ENCODE measurements at places on chromosomes 4 and X.

GRCh38 chrX:38126179-38126578 lies 94.5 kb downstream of the SRPX start:
- no peak for DNase-seq

DNA sequence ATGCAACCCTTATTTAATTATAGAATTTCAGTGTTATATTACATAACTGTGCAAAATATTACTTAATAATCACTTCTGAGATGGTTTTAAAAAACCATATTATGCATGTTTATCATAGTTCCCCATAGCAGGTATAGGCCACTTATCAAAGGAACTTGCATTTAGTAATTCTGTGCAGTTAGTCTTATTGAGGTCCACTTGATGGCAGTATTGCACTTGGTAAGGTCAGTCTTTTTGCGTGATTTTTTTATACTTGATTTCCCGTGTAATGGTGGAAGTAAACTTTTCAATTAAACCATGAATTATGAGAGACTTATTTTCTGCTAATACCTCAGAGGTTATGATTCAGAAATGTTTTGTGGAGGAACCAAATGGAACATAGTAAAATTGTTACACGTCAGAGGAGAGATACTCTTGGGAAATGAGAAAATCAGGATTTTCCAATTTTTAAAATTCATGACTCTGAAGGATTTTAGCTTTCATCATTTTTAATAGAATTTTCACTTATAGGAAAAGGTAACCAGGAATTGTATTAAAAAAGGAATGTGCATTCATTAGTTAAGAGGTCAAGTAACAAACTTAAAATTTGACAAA lies 230.0 kb downstream of the CCSER1 start:
- DNase-seq: no peak

DNA sequence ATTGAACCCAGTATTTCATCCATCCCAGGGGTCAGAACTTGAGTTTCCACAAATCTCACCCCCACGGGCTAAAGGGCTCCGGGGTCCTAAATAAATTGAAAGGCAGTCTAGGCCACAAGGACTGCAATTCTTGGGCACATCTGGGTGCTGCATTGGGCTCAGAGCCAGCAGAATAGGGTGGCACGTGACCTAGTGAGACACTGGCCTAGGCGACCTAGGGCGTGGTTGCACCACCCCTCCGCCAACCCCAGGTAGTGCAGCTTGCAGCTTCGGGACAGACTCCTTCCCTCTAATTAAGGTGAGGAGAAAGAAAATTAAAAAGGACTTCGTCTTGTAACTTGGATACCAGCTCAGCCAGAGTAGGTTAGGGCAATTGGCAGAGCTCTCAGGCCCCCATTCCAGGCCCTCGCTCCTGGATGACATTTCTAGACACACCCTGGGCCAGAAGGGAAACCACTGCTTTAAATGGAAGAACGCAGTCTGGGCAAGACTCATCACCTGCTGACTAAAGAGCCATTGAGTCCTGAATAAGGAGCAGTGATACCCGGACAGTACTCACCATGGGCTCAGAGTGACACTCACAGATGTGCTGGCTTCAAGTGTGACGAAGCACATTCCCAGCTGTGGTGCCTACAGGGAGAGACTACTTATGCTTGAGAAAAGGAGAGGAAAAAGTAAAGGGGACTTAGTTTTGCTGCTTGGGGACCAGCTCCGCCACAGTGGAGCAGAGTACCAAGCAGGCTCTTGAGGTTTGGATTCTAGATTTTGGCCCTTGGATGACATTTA lies 735.4 kb downstream of the FSTL5 start:
- no peak for DNase-seq

DNA sequence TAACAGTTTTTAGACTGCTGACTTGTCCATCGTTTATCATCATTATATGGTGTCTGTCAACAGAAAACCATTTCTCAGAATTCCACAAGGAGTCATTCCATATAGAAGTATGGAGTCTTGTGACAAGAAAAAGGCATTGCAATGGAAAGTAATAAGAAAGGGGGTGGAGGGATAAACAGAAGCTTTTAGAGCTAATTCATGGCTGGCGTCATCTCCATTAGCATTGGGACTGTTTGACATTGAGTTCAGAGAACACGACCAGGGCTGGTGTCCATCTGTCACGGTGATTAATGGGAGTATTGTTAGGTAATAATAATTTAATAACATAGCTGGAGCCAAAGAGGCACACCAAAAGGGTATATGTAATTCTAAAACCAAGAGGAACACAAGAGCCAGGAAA lies 101.9 kb upstream of the SFRP2 start:
- DNase-seq: no peak

GRCh38 chrX:129006491-129006890 lies 516.8 kb downstream of the SMARCA1 start:
- no peak for DNase-seq

DNA sequence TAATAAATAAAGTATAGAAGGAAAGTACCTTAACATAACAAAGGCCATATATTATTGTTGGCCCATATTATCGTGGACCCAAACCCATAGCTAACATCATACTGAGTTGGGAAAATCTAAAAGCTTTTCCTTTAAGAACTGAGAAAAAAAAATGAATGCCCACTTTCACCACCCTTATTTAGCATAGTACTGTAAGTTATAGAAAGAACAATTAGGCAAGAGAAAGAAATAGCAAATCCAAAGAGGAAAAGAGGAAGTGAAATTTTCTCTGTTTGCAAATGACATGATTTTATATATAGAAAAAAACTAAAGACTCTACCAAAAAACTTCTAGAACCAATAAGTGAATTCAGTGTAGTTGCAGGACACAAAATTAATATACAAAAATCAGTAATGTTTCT lies 1854.6 kb downstream of the PCDH7 start:
- DNase-seq: no peak

GRCh38 chrX:828411-828959 lies 197.9 kb downstream of the SHOX start:
- no peak for DNase-seq

DNA sequence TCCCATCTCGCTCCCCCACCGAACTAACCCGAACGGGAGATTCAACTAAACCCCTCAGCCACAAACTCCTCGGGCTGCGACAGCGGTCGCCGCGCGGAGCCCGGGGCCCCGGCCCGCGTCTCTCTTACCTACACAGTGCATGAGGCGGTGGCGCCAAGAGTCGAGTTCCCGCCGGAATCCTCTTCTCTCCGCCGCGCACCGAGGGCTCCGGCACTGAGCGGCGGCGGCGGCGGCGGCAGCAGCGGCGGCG lies 160 bp downstream of the LCORL start:
- no peak for DNase-seq

DNA sequence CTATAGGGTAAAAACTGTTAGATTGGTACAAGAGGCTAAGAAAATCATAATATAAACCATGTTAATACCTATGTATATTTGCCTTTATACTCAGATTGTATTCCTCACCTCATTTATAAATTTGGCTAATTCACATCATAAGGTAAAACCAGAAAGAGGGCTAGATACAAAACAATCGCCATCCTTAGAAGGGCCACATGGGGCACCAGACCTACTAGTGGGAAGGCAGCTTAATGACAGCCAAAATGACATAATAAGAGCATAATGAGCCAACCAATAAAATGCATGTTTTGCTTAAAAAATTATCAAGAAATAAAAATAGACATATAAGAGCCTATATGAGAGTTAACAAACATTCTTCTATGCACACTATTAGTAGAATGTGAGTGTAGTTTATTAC lies 107.3 kb upstream of the PRDX4 start:
- DNase-seq: peak; percentile 49

DNA sequence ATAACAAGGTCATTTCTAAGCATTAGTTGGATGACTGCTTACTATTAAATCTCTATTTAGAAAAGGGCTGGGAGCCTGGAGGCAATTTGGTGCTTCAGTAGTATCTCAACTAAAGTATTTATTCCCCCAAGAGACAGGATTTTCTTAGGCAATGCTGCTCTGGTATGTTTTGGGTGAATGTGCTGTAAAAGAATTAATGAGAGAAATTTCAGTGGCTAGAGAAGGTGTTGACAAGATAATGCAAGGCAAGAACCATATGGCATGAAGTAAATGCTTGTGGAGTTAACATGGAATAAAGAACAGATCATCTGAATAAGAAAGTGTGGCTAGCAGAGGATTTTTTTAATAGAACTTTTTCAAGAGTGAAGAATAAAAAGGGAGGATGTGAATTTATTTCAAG lies 3.9 kb downstream of the CYP2U1 start:
- DNase-seq: no peak

DNA sequence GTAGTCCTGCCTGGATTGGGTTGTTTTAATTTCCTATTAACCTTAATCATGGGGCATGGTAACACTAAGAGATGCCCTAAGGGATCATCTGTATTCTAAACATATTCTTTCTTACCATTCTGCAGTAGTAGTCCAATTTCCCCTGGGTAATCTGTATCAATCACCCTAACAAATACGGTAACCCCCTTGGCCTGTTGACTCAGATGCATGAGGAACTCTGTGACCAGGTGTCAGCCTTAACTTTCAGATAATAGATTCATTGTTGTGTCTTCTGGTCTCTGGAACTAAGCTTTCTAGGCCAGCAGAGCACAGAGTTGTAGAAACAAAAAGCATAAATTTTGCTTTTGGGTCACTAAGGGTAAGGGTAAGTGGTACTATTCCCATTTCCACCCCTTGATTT lies 13.1 kb upstream of the BANK1 start:
- no peak for DNase-seq

GRCh38 chrX:153878969-153879653 lies 6.9 kb downstream of the L1CAM start:
- DNase-seq: peak; percentile 93

- no peak for DNase-seq
Measured at GRCh38 chrX:139802048-139802447, 94.1 kb upstream of the MCF2 start.

DNA sequence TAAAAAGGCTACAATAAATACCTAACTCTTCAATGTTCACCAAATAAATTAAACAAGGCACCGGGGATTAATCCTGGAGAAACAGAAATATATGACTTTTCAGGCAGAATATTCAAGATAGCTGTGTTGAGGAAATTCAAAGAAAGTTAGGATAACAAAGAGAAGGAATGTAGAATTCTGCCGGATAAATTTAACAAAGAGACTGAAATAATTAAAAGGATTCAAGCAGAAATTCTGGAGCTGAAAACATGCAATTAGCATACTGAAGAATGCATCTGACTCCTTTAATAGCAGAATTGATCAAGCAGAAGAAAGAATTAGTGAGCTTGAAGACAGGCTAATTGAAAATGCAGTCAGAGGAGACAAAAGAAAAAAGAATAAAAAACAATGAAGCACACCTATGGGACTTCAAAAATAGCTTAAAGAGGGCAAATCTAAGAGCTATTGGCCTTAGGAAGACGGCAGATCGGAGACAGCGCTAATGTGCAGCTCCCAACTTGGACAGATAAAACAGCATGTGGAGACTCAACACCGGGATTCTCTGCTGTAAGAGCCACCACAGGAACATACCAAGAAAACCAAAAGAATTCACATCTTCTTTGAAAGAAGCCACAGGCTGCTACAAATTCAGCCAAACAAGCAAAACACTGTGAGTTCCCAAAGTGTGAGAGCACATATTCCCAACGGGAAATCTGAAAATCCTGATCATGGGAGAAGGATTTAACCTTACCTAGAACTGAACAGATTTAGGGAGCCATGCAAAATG lies 1290.9 kb downstream of the PCDH18 start:
- no peak for DNase-seq

GRCh38 chr4:116358633-116359222 lies 726.6 kb downstream of the TRAM1L1 start:
- peak; percentile 94 for DNase-seq

- no peak for DNase-seq
Measured at GRCh38 chr4:79065262-79065661, 126.0 kb upstream of the PAQR3 start.

GRCh38 chrX:93673056-93673868 lies at the start of gene NAP1L3:
Gene NAP1L3, minus strand, starts transcription at chrX:93673578. Its CDS starts 274 bp downstream, at chrX:93673304.
- peak; percentile 95 for DNase-seq

GRCh38 chrX:127138218-127138617 lies 318.7 kb downstream of the PRR32 start:
- DNase-seq: no peak

- DNase-seq: no peak
Measured at GRCh38 chr4:98627531-98628257, 30.7 kb downstream of the TSPAN5 start.

GRCh38 chr4:169124661-169125060 lies 114.6 kb upstream of the CBR4 start:
- DNase-seq: no peak

GRCh38 chr4:113607998-113608397 lies 153.5 kb downstream of the CAMK2D start:
- DNase-seq: no peak

DNA sequence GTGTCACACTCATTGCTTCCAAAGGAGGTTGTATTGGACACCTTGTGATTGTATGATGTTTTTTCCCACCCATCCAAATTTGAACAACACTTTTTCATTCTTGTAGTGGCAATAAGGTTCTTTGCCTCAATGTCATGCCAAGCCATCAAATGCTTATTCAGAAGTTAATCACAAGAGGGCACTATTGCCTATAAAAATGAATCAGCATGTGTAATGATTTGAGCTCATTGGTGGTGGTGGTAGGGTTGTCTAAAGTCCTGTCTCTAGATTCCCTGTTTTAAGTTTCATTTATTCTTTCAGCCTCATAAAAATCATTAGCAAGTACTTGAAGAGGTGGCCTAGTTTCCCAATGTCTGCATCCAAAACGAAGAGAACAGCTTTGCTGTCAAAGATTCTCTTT lies 37.0 kb downstream of the IRS4 start:
- no peak for DNase-seq

- DNase-seq: peak; percentile 91
Measured at GRCh38 chr4:38667085-38667893, 3.3 kb downstream of the KLF3 start.

- no peak for DNase-seq
Measured at GRCh38 chr4:52956691-52957090, 94.6 kb downstream of the RASL11B start.

DNA sequence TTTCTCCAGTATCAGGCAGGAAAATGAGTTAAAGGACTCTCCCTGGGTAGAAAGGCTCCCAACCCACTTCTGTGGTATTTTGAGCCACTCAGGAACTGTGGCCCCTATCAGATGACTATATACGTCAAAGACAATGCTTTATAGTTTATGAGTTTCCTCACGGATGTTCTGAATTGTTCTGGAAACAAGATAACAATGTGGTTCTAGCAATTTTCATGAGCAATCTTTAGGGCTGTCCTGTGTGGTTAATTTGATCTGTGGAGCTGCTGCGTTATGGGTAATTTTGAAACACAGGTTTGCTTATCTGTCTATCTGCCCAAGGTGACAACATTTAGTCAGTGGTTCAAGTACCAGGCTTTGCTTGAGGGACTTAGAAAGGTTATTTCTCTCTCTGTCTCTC lies 46.7 kb upstream of the IL2 start:
- no peak for DNase-seq

GRCh38 chr4:38611676-38612075 lies 52.3 kb upstream of the KLF3 start:
- no peak for DNase-seq

Measured in endodermal cell (in vitro differentiated cells).